Right renal cortex interstitium (tissue), 3 donors: ENCODE measurements at places on chromosomes 5 and 9. TPM values are rescaled to one million over a fixed set of nuclear protein-coding genes. Genes with fewer than 3 reads are reported as not detected.
A peak's percentile ranks its signal among the peaks of the same experiment; 100 is the strongest.

DNA sequence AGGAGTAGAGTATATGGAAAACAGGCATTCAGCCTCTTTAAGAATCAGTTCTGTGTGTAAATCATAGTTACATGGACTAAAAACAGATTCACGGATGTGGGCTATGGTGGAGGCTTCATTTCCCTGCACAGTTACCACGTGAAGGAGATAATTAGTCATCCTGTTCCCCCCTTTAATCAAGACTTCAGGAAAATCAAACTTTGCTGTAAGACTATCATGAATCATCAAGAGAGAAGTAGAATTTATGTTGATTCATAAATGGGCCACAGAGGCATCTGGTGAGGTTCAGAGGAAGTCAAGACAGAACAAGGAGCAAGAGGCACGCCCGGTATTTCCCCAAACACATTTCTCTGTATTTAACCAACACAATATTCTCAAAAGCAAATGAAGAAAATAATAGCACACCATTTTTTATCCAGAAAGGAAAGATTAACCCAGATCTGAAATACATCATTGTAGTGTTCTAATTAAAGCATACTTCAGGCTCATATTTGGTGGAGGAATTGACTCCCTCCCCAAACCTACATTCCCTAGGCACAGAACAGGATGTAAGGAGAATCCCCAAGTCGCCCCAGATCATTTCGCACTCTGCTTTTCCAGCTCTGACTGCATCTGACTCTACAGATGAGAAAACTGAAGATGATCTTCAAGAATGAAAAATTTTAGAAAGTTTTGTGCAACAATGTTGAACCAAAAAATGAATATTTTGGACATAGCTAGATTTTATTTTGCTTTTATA lies 175.8 kb upstream of the GAS1 start:
- DNase-seq, result no peak

GRCh38 chr5:65926893-65927292 lies 518 bp downstream of the ERBIN start:
- DNase-seq, result no peak

The ICE1 gene
- polyA plus RNA-seq, result 40.9 TPM

DNA sequence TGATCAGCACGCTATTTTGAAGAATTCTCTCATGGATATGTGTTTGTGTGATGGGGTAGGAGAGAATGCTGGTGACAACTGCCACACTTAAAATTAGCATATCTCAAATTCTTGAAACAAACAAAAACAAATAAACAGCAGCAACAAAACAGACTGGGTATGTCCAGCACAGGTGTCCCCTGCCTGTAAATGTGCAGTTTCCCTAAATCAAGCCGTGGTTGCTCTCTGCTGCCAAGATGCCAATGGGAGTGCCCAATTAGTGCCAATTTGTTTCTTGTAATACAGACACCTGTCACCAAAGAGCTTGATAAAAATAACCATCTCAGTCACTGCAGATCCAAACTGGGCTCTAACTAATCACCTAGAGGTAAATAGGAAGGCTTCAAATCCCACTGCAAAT lies 144.2 kb upstream of the SMARCA2 start:
- no peak for DNase-seq

- no peak for DNase-seq
These were observed 38.7 kb downstream of the SCAMP1 start for GRCh38 chr5:78399116-78399515.

DNA sequence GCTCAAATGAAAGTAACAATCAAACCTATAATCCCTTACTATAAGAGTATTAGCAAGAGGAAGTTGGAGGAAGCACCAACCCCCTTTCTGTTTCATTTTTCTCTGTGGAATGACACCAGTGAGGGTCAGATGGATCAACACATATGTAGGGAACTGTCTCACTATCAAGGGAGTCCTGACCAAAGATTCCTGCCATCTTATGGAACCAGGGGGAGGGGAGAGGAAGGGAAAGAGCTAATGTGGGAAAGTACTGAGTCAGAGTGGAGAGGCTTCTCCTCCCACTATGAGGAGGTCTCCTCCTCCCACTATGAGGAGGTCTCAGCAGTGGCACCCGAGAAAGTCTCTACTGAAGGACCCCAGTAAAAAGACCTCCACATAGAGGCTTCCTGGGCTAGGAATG lies 73.3 kb upstream of the PCSK1 start:
- DNase-seq, result no peak

GRCh38 chr9:96061293-96061987 lies 185.9 kb downstream of the ERCC6L2 start:
- no peak for DNase-seq

GRCh38 chr9:84368601-84369000 lies 28.0 kb upstream of the SLC28A3 start:
- DNase-seq, result no peak

GRCh38 chr5:62007457-62007856 lies 298.5 kb upstream of the KIF2A start:
- DNase-seq, result no peak

The ZBTB26 gene
- 20.8 TPM for polyA plus RNA-seq

GRCh38 chr9:21789541-21790037 lies 12.8 kb upstream of the MTAP start:
- peak; percentile 64 for DNase-seq

The TENT4A gene
- polyA plus RNA-seq, result 20.1 TPM

- DNase-seq, result no peak
These were observed 125.1 kb downstream of the LIFR start for GRCh38 chr5:38431242-38431853.

The TRIM14 gene
- polyA plus RNA-seq, result 5.2 TPM

- no peak for DNase-seq
These were observed 110.9 kb upstream of the DMAC1 start for GRCh38 chr9:7910426-7911020.

The GABBR2 gene
- 3.8 TPM for polyA plus RNA-seq

The SPEF2 gene
- 48.2 TPM for polyA plus RNA-seq

The MCC gene
- polyA plus RNA-seq, result 32.1 TPM

The ELOVL7 gene
- polyA plus RNA-seq, result 18.6 TPM

The KIF27 gene
- polyA plus RNA-seq, result 21.4 TPM

The DIPK1B gene
- 31.9 TPM for polyA plus RNA-seq

DNA sequence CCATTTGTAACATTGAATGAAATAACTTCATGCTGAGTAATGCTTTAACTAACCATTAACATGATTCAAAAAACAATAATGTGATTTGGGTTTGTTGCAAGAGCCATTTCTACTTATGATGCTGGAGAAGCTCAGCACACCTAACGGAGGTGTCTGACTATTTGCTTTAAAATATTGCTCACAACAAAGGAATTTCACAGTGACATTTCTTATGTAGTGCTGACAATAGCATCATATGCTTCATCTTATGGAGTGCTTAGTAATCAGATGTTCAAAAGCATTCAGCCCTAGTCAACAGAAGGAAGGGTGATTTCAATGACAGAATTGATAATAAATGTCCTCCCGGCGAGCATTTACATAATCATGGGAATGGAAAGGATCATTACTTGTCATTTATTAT lies 1003.3 kb upstream of the COX7C start:
- DNase-seq, result no peak

DNA sequence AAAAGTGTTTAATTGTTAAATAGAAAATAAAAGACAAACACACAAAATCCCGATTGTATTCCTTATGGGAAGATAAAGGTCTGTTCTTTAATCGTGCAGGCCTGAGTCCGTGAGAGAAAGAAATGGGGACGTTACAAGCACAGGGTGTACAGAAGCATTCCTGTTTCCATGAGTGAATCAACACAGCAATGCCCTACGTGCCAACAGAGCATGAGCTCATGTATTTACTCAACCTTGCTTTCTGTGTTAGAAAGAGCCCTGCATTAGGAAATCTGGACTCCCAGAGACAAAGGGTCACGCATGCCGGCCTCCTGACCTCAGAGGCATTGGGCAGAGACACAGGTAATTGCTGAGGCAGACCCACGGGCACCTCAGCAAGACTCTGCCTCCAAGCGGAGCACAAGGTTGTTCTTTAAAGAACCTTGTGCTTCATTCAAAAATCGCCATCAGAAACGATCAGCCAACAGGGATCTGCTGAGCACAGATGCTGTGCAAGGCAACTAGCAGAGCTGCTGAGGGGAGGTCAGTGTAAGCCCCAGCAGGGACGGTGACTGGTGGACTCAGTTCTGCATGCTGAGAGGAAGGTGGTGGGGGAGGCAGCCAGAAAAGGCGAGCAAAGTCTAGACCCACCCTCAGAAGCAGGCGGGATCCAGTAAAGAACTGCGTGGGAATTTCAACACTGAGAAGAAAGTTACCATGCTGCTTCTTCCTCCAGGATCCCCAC lies 101.0 kb downstream of the TLE1 start:
- DNase-seq, result no peak
